ENCODE measurements at places on chromosomes 1 and 21. TPM values are rescaled to one million over a fixed set of nuclear protein-coding genes. Genes with fewer than 3 reads are reported as not detected.

DNA sequence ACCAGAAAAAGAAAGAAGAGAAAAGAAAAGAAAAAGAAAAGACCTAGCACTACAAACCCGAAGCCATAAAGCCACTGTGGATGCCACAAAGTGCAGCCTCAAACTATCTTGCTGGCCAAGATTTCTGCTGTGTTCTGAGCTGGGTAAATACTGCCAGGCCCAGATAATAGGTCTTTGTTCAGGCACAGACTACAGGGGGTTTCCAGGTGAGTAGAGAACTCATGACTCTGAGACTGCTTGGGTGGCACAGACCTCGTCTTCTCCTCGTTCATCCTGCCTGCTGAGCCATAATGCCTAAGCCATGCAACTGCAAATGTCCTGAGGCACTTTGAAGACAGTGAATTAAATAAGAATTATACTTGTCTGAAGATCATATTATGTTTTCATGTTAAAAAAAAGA lies 651.8 kb downstream of the LMO4 start:
- H3K27ac ChIP-seq: no peak overlapping the region
- no peaks in the 10 kb centered on the region for H3K36me3 ChIP-seq
- H3K4me1 ChIP-seq: no peaks in the 10 kb centered on the region
- H3K27me3 ChIP-seq: no peaks in the 10 kb centered on the region
- H3K4me3 ChIP-seq: no peak overlapping the region

- peaks cover 4% of the 10 kb centered on the region for H3K36me3 ChIP-seq
- no peak overlapping the region for H3K27ac ChIP-seq
- H3K27me3 ChIP-seq: no peaks in the 10 kb centered on the region
- no peaks in the 10 kb centered on the region for H3K4me1 ChIP-seq
- DNase-seq: no peak
- H3K4me3 ChIP-seq: no peak overlapping the region
These were observed 2.6 kb upstream of the CSTB start for GRCh38 chr21:43778469-43779335.

GRCh38 chr1:176208034-176208433 lies 948 bp upstream of the COP1 start:
- DNase-seq: no peak
- H3K27ac ChIP-seq: peak overlapping the region; percentile 91
- H3K4me3 ChIP-seq: peak overlapping the region; percentile 71
- H3K4me1 ChIP-seq: no peaks in the 10 kb centered on the region
- H3K27me3 ChIP-seq: no peaks in the 10 kb centered on the region

SDCCAG8 gene
- 53.2 TPM for total RNA-seq

PLA2G5 gene
- 9.8 TPM for total RNA-seq

NUCKS1 gene
- total RNA-seq: 98.1 TPM

DNA sequence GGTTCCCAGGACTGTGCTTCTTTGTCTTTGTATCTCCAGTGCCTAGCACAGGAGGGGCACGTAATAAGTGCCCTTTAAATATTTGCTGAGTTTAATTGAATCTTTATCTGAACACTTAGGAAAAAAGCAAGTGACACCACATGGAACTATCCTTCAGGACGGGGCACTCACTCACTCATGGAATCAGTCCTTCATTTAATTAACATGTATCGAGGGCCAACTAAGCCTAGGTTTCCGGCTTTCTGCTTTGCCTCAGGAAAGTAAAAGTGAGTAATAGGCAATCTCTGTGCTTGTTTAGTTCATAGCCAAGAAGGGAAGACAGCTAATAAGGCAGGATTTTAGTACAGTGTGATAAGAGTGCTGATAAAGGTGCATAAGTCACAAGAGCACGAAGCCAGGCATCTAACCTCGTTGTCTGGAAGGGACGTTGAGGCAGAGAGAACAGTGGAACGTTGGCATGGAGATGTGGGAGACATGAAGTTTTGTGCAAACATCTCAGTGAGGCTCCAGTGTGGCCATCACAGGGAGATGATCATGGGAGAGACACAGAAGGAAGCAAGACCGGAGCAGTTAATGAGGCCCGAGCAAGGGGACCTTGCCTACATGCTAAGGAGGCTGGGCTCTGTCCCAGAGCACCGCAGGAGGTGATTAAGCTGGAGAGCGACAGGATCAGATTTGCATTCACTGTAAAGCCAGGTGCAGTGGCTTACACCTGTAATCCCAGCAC lies 54.1 kb upstream of the TRIM67 start:
- no peak for DNase-seq
- H3K36me3 ChIP-seq: no peaks in the 10 kb centered on the region
- no peak overlapping the region for H3K4me3 ChIP-seq
- H3K27me3 ChIP-seq: no peaks in the 10 kb centered on the region
- no peak overlapping the region for H3K27ac ChIP-seq

C1QA gene
- 0.26 TPM for total RNA-seq

- H3K36me3 ChIP-seq: no peaks in the 10 kb centered on the region
- no peak for DNase-seq
- H3K27ac ChIP-seq: no peak overlapping the region
- no peaks in the 10 kb centered on the region for H3K4me1 ChIP-seq
- no peak overlapping the region for H3K4me3 ChIP-seq
These were observed 96.2 kb downstream of the ZMYM4 start for GRCh38 chr1:35364741-35365140.

GUCA2B gene
- total RNA-seq: not detected

DNA sequence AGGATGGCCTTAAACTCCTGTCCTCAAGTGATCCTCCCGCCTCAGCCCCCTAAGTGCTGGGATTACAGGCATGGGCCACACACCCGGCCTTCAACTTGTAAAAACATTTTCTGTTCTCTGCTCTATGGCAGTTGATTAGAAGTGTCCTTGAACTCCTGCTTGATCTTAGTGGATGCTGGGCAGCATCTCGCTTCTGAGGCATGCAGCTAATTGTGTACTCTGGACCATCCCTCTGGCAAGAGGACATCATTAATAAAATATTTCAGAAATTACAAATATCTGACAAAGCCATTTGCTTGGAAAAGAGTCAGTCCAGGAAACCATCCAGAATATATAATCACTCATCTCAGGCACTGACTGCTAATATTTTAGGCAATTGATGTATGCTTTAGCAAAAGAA lies 8.1 kb downstream of the NGF start:
- H3K4me3 ChIP-seq: no peak overlapping the region
- H3K4me1 ChIP-seq: peaks cover 42% of the 10 kb centered on the region
- H3K27me3 ChIP-seq: no peaks in the 10 kb centered on the region
- peak; percentile 32 for DNase-seq
- no peaks in the 10 kb centered on the region for H3K36me3 ChIP-seq
- H3K27ac ChIP-seq: peak overlapping the region; percentile 86

LCE2C gene
- not detected for total RNA-seq

- H3K27ac ChIP-seq: no peak overlapping the region
- no peak for DNase-seq
- H3K36me3 ChIP-seq: no peaks in the 10 kb centered on the region
- no peak overlapping the region for H3K4me3 ChIP-seq
These were observed 1036.0 kb downstream of the AMY1C start for GRCh38 chr1:104785575-104786187.

ERICH3 gene
- total RNA-seq: 0.17 TPM

DNA sequence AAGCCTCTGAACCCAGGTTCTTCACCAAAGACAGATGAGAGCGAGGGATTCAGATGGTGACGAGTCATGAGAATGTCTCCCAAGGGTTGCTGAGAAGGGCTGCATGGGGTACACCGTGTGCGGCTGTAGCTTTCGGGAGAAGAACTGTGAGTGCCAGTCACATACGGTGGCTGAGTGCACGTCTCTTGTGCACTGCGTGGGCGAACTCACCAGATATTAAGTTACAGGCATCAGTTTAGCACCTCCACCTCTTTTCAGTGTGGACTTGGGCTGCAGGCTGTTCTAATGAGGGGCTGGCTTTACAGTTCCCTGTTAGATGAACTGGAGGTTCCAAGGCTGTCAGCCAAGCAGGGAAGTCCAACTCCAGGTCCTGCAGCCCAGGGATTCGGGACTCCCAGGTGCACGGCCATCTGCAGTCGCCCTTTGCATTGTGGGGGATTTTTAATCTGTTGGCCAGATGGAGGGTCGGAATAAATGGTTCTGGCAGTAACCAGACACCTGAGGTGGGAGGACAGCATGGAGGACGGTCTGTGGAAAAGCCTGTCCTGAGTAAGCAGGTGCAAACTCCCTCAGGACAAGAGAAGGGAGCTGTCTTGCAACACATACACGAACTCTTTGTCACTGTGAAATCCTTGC lies 26.5 kb upstream of the AVPR1B start:
- no peaks in the 10 kb centered on the region for H3K36me3 ChIP-seq
- no peak overlapping the region for H3K4me3 ChIP-seq
- no peak for DNase-seq
- no peak overlapping the region for H3K27ac ChIP-seq
- H3K4me1 ChIP-seq: no peaks in the 10 kb centered on the region

DNA sequence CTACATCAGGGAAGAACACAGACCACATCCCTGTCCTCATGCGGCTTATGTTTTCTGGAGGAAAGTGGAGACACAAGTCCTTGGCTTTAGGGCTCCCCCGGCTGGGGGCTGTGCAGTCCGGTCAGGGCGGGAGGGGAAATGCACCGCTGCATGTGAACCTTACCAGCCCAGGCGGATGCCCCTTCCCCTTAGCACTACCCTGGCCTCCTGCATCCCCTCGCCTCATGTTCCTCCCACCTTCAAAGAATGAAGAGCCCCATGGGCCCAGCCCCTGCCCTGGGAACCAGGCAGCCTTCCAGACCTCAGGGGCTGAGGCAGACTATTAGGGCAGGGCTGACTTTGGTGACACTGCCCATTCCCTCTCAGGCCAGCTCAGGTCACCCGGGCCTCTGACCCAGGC lies 45.5 kb downstream of the TNNT2 start:
- H3K4me3 ChIP-seq: no peak overlapping the region
- no peaks in the 10 kb centered on the region for H3K4me1 ChIP-seq
- no peak overlapping the region for H3K27ac ChIP-seq
- no peak for DNase-seq

SLAMF9 gene
- total RNA-seq: not detected

- no peaks in the 10 kb centered on the region for H3K4me1 ChIP-seq
- no peaks in the 10 kb centered on the region for H3K36me3 ChIP-seq
- no peaks in the 10 kb centered on the region for H3K27me3 ChIP-seq
These were observed 48.4 kb downstream of the TRMT1L start for GRCh38 chr1:185108321-185108720.

SPATA46 gene
- not detected for total RNA-seq

- no peaks in the 10 kb centered on the region for H3K27me3 ChIP-seq
- H3K27ac ChIP-seq: peak overlapping the region; percentile 81
- H3K4me3 ChIP-seq: peak overlapping the region; percentile 90
- peaks cover 2% of the 10 kb centered on the region for H3K36me3 ChIP-seq
- H3K4me1 ChIP-seq: no peaks in the 10 kb centered on the region
These were observed 945 bp downstream of the WDR3 start for GRCh38 chr1:117930484-117930883.

- H3K27ac ChIP-seq: no peak overlapping the region
- no peaks in the 10 kb centered on the region for H3K27me3 ChIP-seq
- no peak overlapping the region for H3K4me3 ChIP-seq
- no peaks in the 10 kb centered on the region for H3K4me1 ChIP-seq
- no peaks in the 10 kb centered on the region for H3K36me3 ChIP-seq
These were observed 251.2 kb downstream of the DSCAM start for GRCh38 chr21:40595806-40596205.

GRCh38 chr1:5885471-5886139 lies 106.6 kb downstream of the NPHP4 start:
- no peaks in the 10 kb centered on the region for H3K36me3 ChIP-seq
- no peak for DNase-seq
- H3K27ac ChIP-seq: no peak overlapping the region
- no peaks in the 10 kb centered on the region for H3K4me1 ChIP-seq

GRCh38 chr1:86616871-86617270 lies 70.0 kb downstream of the CLCA4 start:
- no peaks in the 10 kb centered on the region for H3K27me3 ChIP-seq
- H3K4me3 ChIP-seq: no peak overlapping the region
- H3K36me3 ChIP-seq: no peaks in the 10 kb centered on the region
- DNase-seq: no peak
- H3K27ac ChIP-seq: no peak overlapping the region
- H3K4me1 ChIP-seq: no peaks in the 10 kb centered on the region

DNA sequence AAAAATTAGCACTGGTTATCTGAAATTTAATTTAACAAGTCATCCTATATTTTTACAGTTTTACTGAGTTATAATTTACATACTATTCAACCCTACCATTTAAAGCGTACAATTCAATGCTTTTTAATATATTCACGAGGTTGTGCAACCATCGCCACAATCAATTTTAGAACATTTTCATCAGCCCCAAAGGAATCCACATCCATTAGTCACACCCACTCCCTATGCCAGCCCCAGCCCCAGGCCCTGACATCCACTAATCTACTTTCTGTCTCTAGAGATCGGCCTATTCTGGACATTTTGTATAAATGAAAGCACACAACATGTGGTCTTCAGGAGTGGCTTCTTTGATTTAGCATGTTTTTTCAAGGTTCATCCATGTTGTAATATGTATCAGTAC lies 134.7 kb downstream of the PSMG1 start:
- no peak overlapping the region for H3K4me3 ChIP-seq
- no peaks in the 10 kb centered on the region for H3K36me3 ChIP-seq
- H3K27me3 ChIP-seq: no peaks in the 10 kb centered on the region
- peaks cover 4% of the 10 kb centered on the region for H3K4me1 ChIP-seq
- no peak overlapping the region for H3K27ac ChIP-seq
- DNase-seq: peak; percentile 71

- no peak for DNase-seq
- H3K27ac ChIP-seq: no peak overlapping the region
- peaks cover 2% of the 10 kb centered on the region for H3K4me1 ChIP-seq
- peak overlapping the region; percentile 30 for H3K4me3 ChIP-seq
These were observed 10.4 kb upstream of the CDC20 start for GRCh38 chr1:43348343-43348808.

DNA sequence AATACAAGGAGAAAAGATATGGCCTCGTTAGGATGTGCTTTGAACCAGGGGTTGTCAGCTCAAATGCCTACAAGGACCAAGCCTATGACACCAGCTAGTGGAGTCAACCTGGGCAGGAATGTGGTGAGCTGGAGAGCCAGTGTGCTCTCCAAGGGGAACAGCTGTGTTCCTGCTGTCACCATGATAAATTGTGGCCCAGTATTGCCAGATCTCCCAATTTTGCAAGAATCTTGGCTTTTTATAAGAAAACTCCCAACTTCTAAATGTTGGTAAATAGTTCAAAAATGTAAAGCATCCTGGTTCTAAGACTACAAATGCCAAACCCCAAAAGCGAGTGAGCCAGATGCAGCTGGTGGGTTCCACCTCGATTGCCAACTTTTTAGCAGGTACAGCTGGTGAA lies 391.1 kb downstream of the PLPP3 start:
- no peaks in the 10 kb centered on the region for H3K36me3 ChIP-seq
- H3K4me1 ChIP-seq: no peaks in the 10 kb centered on the region
- H3K4me3 ChIP-seq: no peak overlapping the region
- H3K27me3 ChIP-seq: no peaks in the 10 kb centered on the region

TNN gene
- total RNA-seq: not detected

DNA sequence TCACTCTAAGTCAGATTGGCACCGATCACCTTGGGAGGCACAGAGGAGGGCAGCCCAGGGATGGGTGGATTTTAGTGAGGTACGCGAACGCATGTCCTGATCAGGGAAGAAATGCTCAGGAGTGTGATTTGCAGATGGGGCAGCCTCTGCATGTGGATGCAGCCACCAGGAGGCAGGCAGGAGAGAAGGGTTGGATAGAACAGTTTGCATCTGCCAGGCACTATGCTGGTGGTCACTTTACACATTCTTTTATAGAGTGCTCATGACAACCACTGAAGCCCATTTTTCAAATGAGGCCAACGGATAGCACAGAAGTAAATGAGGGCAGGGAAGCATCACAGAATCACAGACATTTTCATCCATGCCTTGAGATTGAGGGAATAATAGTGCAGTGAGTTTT lies 5.7 kb downstream of the LAMB3 start:
- no peaks in the 10 kb centered on the region for H3K36me3 ChIP-seq
- H3K27me3 ChIP-seq: no peaks in the 10 kb centered on the region
- H3K27ac ChIP-seq: no peak overlapping the region
- H3K4me3 ChIP-seq: no peak overlapping the region
- H3K4me1 ChIP-seq: peaks cover 53% of the 10 kb centered on the region
